Mammary epithelial cell (primary cell): ENCODE measurements at places on chromosomes 7 and 10.

- no peak for DNase-seq
Measured at GRCh38 chr10:50373821-50374501, 122.6 kb upstream of the ASAH2 start.

DNA sequence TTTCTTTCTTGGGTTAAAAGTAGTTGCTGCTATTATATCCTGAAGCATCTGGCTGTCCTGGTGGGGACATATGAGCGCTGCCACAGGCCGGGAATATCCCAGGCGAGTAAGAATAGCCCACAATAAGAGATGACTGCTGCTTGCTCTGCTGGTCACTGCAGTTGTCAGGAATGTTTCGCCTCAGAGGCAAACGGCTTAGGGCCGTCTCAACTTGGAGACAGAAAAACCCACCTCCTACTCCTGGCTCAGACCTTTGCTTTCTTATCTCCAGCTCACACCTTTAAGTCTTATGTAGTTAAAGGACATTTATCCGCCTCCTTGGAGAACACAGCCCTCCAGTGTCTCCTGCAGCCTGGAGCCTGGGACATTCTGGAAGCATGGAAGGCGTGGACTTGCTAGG, at the start of gene GJD4:
Gene GJD4 (plus strand): TSS at position 151 of the 400 bp plus-strand sequence. CDS start 227 bp downstream, at position 378.
- DNase-seq, result no peak

- DNase-seq, result no peak
Measured at GRCh38 chr7:77904252-77904651, 105.7 kb downstream of the PHTF2 start.

DNA sequence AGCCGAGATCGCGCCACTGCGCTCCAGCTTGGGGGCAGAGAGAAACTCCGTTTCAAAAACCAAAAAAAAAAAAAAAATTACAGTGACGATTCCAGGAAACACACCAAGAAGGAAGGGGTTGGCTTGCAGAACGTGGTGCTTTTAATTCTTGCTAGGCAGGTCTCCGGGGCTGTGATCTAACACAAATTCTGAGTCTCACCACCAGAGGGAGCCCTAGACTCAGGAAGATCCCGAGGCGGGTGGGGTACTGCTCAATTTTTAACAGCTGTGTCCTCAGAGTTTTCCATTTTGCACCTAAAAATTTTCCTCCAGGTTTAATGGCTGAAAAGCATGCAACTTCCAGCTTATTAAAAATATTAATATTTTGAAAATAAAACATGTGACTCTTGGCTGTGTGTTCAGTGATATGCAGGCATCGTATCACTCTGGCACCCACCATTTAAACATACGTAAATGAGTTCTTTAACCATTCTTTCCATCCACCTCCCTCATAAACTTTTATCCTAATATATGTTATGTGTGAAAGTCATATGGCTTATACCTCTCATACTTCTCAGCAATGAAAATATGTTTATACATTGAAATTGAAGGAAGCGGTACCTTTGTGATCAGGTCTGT, 26.5 kb upstream of the NUB1 start:
- DNase-seq, result peak; percentile 40

DNA sequence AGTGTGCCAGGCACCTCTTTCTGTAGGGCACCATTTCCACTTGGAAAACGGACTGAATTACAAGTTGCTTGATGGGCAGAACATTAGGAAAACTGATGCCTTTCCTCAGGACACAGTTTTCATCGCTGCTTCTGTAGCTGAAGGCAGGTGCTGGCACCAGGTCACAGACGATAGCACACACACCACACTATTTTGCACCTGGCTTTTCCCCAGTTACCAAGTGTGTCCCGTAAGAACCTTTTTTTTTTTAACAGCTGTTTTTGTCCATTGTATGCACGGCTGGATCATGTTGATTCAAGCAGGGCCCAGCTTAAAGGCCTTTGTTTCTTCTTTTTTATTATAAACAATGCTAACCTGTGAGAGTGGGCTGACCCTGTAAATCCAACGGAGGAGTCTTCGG, 1.3 kb upstream of the GET4 start:
- no peak for DNase-seq

DNA sequence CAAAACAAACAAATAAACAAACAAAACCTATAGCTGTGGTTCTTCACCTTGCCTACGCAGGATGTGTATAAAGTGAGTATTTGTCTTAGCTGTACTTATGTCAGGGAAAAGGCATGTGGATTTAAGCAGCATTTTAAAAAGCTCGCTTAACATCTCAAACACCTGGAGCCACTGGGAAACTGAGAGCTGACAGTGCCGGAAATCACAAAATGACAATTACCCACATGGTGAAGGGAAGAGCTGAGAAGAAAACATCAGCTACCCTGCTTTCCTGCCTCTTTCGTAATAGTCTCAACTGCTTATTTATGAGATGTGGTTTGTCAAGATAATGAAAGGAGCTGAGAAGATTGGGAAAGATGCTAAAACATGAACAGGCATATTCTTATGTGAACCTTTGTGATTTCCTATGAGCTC, 31.1 kb upstream of the MSMB start:
- peak; percentile 17 for DNase-seq

DNA sequence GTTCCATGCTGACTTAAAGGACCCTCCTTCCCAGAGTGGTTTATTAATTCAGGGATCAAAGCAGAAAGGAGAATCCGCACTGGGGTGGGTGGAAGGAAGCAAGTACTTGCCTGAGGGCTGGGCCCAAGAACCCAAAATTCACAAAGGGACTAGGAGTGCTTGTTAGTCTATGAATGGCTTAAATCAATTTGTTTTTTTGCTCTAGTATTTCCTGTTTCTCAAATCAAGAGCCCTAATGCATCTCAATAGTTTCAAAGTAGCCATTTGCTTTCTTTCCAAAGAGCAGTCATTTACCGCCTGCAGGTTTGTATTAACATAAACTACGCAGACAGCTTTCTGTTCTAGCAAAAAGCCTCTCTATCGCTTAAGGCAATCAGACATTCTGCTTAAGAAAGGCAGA, 44.2 kb upstream of the SLC35G1 start:
- DNase-seq, result no peak

DNA sequence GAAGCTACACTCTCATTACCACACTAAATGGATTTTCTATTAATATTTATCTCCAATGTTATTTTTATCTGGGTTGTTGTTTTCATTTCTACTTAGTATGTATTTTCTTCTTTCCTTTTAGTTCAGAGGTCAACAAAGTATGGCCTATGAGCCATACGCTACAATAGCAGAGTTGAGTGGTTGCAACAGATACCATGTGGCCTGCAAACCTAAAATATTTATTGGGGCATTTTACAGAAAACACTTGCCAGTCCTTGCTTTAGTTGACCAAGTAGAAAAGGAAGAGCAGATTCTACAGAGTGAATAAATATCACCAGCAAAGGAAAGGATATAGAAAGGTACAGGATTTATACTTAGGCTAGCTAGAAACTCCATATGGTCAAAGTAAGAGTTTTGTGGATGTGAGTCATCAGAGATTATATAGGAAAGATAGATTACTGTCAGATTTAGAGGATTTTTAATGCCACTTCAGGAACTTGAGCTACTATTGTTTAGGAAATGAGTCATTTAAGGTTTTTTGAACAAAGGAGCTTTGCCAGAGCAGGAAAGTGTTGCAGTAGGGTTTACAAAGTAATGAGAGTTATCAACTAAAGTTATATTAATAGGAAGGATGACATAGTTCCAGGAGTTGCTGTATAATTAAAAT, 323.3 kb upstream of the KAT6B start:
- peak; percentile 72 for DNase-seq

- DNase-seq, result no peak
Measured at GRCh38 chr7:30983914-30984247, 20.1 kb downstream of the GHRHR start.

DNA sequence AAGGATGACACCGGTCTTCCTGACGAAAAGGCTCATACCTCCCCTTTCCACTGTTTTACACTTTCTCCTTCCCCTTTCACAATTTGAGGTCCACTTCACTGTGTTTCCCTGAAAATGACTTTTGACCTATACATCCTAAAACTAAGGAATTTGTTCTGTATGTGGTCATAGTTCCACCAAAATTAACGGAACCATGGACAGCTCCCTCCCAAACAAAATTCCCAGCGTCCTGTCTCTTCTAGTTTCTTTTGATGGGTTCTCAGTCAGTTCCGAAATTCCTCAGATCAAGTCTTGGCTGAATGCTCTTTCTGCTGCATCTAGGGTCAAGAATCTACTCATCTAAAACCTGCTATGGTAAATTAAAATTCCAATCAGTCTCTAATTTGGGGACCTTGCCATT, 1191.9 kb downstream of the CNTNAP2 start:
- DNase-seq, result no peak

- no peak for DNase-seq
Measured at GRCh38 chr10:100565206-100565985, 29.7 kb downstream of the HIF1AN start.

- DNase-seq, result no peak
Measured at GRCh38 chr10:110642204-110643034, 1.7 kb upstream of the RBM20 start.

DNA sequence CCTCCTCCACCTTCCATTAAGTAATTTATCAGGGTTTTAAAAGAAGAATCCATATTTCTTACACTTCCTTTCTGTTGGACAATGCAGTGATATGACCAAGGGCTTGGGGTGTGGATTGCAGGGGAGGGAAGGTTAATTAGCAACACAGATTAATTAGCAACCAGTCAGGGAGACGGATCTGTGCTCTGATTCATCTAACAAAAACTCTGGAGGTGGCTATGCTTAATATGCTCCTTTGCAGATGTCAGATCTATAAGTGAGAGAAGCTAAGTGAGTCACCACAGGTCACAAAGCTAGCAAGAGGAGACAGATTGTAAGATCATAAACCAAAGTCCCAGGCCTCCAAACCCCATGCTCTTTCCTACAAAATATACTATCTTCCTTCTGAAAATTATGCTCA, 178.8 kb upstream of the ITGB1 start:
- peak; percentile 89 for DNase-seq

DNA sequence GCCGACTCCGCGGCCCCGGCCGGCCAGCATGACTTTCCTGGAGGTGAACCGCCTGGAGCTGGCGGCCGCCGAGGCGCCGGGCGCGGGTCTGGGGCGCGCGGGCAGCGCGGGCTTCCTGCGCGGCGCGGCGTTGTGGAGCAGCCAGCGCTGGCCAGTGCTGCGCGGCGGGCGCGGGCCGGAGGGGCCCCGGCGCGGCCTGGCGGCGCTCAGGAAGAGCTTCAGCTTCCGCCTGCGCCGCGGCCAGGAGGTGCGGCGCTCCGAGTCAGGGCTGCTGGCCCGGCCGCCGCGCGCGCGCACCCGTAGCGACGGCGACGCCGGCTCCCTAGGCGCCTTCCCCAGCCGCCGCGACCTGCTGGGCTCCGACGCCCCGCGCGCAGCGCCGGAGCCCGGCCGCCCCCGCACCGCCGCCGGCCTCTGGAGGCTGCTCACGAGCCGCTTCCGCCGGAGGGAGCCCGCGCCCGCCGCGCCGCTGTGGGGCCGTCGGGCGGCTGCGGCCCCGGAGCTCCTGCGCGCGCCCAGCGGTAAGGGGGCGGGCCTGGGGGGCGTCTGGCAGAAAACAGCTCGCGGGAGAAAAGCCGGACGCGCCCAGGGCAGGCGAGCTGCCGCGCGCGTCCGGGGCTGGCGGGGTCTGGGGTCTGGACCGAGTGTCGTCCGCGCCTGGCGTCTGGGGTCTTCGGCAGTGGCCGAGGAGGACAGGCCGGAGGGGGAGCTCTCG, 29.0 kb downstream of the AGAP3 start:
- peak; percentile 26 for DNase-seq

- DNase-seq, result no peak
Measured at GRCh38 chr7:116293139-116293538, 82.8 kb downstream of the TES start.

GRCh38 chr10:43856299-43856698, 207.6 kb upstream of the ZNF32 start:
- no peak for DNase-seq

- DNase-seq, result no peak
Measured at GRCh38 chr10:118500477-118501104, 94.9 kb downstream of the PRLHR start.

GRCh38 chr7:93298671-93299070, 66.5 kb downstream of the VPS50 start:
- no peak for DNase-seq

DNA sequence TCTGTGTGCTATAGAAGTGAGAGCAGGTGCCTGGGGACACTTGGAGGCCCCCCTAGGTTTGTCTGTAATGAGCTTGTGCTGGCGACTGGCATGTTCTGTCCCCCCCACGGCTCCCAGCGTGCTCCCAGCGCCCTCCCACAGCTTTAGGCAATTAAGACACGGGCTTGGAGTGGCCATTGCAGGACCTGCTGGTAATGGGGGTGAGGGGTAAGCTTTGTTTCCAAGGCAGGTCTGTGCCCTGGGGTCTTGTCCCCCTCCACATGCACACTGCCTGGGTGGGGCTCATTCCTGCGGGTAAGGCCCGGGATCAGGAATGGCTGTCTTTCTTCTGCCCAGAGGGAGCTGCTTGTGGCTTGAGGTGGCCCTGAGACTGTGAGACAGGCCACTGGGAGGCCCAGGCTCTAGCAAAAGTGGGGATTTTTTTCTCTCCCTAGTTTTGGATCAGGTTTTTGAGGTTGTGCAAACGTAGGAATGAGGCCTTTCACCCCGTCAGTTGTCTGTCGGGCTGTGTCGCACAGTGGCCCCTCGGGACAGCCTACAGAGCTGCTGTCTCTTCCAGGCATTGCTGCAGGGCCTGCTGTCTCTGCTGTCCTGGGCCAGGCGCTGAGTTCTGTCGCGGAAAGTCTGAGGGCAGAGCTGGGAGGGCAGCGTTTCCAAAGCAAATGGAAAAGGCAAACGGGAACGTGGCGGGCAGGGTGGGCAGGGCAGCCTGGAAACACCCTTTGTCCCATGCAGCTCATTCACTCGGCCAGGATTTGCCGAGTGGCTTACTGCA, 107.4 kb downstream of the LHPP start:
- no peak for DNase-seq

- no peak for DNase-seq
Measured at GRCh38 chr10:91366704-91367103, 43.4 kb upstream of the HECTD2 start.

- DNase-seq, result no peak
Measured at GRCh38 chr7:92749327-92749755, 87.0 kb downstream of the CDK6 start.

- peak; percentile 14 for DNase-seq
Measured at GRCh38 chr7:144256112-144256511, 8.5 kb downstream of the OR2A7 start.

GRCh38 chr10:123038782-123039631, 30.2 kb downstream of the ACADSB start:
- DNase-seq, result no peak

- no peak for DNase-seq
Measured at GRCh38 chr7:44273681-44274622, 51.4 kb downstream of the CAMK2B start.

DNA sequence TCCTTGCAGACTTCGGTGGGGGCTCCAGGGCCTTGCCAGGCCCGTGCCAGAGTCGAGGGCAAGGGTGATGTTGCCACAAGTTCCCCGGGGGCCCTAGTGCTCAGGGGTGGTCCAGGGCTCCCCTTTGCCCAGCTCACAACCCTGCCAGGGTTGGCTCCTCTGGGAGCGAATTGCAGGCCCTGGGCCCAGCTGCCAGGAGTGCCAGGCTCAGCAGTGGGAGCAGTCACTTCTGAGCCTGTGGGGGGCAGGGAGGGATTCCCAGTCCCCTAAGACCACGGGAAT, 43.8 kb downstream of the TCERG1L start:
- no peak for DNase-seq

DNA sequence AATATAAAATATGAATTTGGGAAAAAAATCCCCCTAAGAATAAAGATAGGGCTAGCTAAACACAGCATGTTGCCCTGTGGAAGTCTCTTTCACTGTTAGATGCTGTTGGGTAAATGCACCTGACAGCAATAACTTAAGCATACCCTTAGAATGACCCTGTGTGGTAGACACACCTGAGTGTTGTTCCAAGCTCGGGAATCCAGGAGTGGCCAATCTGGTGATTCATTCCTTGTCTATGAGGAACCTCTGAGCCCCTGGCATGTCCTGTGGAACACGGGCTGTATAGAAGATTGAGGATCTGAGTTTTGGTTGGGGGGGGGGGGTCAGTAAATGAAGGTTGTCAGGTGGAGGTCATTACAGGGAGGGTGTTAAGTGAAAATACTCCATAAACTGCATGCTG, 730.0 kb upstream of the IGFBP3 start:
- peak; percentile 97 for DNase-seq
